ENCODE measurements at places on chromosomes 5 and 9. TPM values are rescaled to one million over a fixed set of nuclear protein-coding genes. Genes with fewer than 3 reads are reported as not detected.

GPR151 gene
- total RNA-seq: not detected

NUP214 gene
- total RNA-seq: 35.6 TPM

TMEM215 gene
- not detected for total RNA-seq

PCA3 gene
- not detected for total RNA-seq

STPG3 gene
- total RNA-seq: not detected

TEK gene
- 2.9 TPM for total RNA-seq

OTP gene
- total RNA-seq: not detected

ANKRD20A1 gene
- total RNA-seq: not detected

DNA sequence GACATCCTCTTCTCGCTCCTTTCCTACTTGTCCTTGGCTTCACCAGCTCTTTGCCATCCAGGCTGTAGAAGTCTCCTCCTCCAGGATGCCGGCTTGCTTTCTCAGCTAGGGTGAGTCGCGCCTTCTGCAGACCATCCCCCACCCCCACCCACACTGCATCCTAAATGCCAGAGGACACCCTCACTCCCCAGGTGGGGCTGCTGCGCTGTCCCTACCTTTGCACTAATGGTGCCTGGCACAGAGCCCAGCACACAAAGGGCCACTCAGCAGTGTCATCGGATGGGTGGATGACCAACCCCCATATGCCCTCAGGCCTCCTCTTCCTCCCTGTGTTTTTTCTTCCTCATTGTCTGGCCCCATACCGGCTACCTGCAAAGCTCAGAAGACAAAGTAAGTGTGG lies 14.8 kb downstream of the IL9 start:
- no peak for DNase-seq

DNA sequence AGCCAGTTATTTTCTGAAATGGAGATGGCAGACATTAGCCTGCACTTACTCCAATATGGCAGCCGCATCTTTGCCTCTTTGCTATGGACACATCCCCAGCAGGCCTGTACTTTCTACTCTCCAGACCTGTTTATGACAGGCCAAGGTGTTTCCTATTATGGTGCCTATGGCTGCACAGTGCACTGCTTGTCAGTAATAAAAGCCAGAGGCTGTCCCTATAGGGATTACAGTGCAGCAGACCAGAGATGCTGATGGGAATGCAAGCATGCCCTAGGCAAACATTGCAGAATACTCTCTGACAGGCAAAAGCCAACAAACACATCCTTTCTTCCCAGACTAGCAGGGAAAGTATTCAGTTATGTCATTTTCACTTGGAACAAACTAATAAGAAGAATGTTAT lies 442.9 kb downstream of the RAB3C start:
- DNase-seq: no peak

GRCh38 chr9:71795097-71795813 lies 26.9 kb upstream of the CEMIP2 start:
- DNase-seq: peak; percentile 38

DNA sequence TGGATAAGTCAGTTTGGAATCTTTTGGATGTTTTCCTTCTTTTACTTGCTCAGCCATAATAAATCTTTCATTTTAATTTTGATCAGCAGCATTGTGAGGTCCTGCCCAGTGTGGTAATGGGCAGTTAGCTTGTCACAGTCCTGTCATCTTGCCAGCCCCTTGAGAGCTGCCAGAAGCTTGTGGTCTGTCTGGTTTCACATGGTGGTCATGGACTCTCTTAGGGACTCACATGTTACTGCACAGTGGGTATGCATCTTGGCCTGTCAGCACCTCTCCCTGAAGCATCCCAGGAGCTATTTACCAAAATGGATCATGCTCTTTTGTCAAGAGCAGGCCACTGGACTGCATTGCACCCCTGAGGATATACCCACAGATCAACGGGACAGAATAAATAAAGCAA lies 60.3 kb downstream of the DAPK1 start:
- DNase-seq: no peak

DNA sequence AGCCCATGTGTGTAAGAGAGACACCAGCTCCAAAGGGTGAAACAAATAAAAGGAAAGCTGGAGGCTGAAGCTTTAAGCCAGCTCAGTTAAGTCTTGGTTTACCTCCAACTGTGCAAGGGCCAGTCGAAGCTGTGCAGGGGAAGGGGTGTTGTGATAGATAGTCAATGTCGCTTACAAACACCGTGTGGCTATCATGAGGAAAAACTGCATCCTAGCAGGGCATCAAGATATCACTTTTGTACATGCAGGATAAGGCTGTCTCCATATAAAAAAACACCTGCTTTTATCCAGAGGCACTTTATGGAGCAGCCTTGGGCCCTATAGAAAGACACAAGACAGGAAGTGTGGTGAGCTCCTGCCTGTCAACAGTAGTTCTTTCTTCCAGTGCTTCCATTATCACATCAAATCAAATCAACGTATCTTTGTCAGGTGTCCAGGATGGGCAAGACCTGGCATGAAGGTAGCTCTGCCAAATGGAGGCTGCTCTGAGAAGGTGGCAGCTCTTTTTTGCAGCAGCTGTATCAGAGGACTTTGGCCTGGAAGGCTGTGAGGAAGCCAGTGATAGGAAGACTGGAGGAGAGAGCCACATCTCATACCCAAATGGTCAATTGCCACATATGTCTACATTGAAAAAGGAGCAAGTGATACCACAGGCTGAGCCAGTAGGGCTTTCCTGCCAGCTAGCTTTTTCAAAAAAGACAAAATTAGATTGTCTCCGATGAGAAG lies 29.3 kb upstream of the SELENOP start:
- no peak for DNase-seq

GRCh38 chr5:82523633-82524032 lies 245.5 kb upstream of the RPS23 start:
- no peak for DNase-seq

GRCh38 chr5:141846031-141846430 lies 32.2 kb downstream of the PCDH1 start:
- peak; percentile 87 for DNase-seq

DNA sequence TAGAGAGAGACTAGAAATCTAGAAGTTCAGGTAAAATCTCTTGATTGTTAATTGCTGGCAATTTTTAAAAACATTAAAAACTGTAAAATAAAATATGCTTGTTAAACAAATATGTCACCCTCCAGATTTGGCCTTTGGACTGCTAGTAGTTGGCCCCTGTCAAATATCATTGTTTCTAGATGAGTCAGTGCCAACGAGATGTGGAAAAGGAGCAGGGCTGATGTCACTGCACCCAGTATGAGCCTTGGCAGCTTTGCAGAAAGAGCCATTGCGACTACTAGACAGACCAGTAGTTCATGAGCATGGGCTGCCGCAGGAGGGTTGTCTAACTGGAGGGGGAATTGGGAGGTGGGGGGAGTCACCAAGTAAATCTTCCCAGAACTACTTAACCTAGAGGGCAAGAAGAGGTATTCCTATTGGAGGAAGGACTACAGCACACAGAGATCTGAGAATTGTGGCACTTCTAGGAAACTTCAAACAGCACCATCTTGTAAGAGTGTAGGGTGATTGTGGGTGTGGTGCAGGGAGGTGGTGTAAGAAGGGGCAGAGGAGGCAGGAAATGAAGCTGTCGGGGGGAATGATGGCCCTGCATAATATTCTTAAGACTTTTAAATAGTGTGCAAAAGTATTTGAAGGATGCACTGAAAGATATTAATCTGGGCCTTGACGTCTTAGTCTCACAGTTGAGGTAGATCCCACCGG lies 7.1 kb upstream of the DOCK2 start:
- no peak for DNase-seq

DNA sequence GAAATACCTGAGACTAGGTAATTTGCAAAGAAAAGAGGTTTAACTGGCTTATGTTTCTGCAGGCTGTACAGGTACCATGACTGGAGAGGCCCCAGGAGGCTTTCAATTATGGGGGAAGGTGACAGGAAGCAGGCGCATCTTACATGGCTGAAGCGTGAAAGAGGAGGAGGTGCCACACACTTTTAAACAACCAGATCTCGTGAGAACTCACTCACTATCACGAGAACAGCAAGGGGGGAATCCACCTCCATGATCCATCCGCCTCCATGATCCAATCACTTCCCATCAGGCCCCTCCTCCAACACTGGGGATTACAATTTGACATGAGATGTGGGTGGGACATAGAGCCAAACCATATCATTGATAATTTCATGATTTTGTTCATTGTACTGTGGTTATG lies 2.5 kb upstream of the MED27 start:
- no peak for DNase-seq

GRCh38 chr5:135151256-135151655 lies 117.2 kb upstream of the PITX1 start:
- no peak for DNase-seq

DNA sequence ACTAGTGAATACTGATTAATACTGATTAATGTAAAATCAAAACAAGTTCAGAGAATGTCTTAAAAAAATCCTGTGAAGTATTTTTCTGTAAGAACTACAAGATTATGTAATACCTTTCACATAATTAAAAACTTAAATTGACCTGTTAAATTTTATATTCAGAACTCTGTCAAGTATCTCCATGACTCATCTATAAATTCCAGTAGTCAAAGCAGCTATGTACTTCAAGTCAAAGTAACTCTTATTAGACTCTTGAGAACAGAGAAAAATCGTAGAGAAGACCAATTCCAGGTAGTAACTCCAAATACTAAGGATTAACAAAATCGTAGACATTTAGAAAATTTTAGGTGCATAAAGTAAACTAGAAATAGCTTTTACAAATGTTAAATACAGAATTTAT lies 77.1 kb downstream of the HOMER1 start:
- no peak for DNase-seq

- DNase-seq: no peak
Measured at GRCh38 chr5:6729386-6730310, 16.4 kb downstream of the TENT4A start.

- no peak for DNase-seq
Measured at GRCh38 chr5:35919191-35919590, 19.2 kb downstream of the CAPSL start.

GRCh38 chr5:122182491-122182921 lies 53.2 kb downstream of the ZNF474 start:
- peak; percentile 68 for DNase-seq

DNA sequence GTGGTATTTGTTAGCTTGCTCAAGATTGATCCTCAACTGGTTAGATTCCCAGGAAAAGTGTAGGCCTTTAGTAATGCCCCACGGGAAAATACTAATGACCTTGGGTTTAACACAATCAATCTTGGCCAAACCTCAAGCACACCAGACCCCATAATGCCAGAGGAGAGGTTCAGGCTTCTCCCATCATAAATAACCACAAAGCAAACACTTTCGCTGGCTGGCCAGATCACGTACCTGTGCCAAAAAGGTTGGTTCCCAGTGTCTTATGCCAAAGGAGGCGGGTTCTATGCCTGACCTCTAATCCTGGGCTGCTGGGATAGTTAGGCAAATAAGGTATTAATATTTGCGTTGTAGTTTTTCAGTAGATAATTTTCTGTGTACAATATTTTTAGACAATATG lies 379.2 kb upstream of the CDH18 start:
- DNase-seq: no peak

- peak; percentile 21 for DNase-seq
Measured at GRCh38 chr5:1005249-1005851, 3.3 kb upstream of the NKD2 start.

DNA sequence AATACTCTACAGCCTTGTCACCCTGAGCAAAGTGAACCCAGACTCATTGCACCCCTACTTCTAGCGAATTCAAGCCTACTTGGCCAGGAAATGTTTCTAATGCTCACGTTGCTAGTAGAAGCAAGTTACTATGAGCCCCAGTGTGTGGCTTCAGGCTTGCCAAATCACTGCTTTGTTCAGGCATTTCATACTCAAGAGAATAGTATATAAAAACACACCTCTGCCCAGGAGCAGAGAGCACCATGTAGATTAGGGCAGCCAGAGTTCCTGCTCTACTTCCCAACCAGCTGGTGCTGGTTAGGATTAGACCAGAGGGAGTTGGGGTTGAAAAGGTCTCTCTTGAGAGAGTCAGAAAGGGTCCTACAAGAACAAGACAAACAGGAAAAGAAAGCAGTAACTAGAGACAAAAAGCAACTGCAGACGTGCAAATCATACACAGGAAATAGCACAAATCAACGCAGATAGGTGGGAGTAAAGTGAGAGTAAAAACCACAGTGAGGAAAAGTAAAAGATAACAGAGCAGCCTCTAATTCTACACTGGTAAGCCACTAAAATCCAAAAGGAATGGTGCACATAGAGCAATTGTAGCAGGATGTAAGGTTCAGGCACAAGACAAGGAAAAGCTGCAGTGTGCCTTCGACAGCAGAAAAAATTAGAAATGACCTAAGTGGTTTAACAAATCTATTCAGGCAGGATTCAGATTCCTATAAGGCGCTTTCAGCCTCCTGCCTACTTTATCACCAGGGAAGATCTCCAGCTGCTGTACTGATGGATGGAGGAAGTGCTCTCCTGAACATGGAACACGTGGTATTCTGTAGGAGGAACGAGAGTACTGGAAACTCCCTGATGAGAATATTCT lies 49.6 kb upstream of the KIF2A start:
- DNase-seq: peak; percentile 53

- DNase-seq: no peak
Measured at GRCh38 chr5:178419651-178420050, 170.5 kb downstream of the COL23A1 start.

DNA sequence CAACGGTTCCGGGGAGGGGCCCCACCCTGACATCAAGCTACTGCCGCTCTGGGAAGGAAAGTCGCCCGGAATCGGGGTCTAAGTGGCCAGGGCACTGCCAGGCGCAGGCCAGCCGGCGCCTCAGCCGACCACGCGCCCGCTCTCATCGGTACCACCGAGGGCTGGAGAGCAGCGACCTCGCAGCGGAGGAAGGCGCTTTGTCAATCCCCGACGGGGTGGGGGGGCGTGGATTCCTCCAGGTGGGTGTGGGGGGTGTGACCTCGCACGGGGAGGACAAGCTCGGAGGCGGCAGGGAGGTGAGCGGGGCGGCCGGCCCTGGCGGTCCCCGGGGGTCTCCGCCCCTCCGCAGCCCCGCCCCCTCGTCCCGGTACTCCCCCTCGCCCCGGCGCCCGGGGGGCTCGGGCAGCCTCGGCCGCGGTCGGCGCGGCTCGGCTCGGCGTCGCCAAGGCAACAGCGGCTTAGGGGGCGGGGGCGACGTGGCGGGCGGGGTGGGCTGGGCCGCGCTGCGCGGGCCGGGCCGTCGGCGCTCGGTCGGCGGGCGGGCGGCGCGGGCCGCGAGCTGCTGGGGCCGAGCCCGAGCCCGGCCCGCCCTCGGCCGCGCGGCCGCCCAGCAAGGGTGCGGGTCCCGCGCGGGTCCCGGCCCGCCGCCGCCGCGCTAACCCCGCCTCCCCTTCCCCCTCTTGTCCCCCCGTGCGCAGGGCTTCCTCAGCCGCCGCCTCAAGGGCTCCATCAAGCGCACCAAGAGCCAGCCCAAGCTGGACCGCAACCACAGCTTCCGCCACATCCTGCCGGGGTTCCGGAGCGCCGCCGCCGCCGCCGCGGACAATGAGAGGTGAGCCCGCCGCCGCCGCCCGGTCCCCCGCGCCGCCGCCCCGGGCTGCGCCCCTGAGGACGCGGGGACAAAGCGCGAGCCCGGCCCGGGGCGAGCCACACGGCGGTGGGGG lies 47.5 kb downstream of the DAB2IP start:
- peak; percentile 67 for DNase-seq

DNA sequence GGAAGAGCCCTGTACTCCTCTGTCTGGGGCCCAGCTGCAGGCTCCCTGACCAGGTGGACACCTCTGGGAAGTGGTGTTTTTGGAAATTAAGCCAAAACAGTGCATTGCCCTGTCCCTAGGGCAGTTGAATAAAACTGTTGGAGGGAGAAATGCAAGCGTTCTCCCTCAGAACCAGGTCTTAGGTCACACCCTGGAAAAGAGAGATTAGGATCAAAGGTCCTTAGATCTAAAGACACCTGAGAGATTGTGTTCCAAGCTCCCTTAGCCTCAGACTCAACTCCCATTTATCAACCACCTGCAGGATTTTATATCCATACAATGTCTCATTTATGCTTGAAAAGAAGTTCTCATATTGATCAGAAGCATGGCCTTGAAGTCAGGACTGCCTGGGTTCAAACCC lies 64.8 kb downstream of the PAPPA start:
- DNase-seq: no peak

Data from stomach (tissue), 19 donors.